ENCODE measurements at places on chromosomes 1 and 21.
A peak's percentile ranks its signal among the peaks of the same experiment; 100 is the strongest.

GRCh38 chr1:211829343-211830054, 1.1 kb downstream of the LPGAT1 start:
- DNase-seq, result no peak

- no peak for DNase-seq
These were observed 6.0 kb downstream of the TENT5B start for GRCh38 chr1:27006683-27007082.

GRCh38 chr1:40951943-40952743, 27.4 kb upstream of the CTPS1 start:
- DNase-seq, result no peak

- DNase-seq, result no peak
These were observed 72.6 kb downstream of the TENT5C start for GRCh38 chr1:117678246-117678977.

DNA sequence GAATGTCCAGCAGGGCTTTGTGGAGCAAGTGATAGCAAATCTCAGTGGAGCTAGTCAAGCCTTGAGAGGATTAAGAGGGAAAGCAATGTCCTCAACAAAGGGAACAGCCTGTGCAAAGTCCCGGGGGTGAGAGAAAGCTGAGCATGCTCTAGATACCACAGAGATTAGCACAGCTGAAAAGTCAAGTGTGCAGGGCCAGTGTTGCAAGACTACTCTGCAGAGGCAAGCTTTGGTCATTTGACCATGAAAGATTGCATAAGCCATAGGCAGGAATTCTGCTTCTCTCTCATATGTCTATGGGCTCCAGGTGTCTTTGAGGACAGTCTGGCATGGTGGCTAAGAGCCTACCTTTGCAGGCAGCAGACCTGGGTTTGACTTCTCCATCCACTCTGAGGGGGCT, 181.0 kb upstream of the JUN start:
- DNase-seq, result no peak

GRCh38 chr1:6287431-6287886, 26.6 kb upstream of the GPR153 start:
- no peak for DNase-seq

- no peak for DNase-seq
These were observed 120.8 kb downstream of the GREM2 start for GRCh38 chr1:240491156-240491555.

GRCh38 chr21:39006571-39007311, 176.5 kb downstream of the PSMG1 start:
- peak; percentile 69 for DNase-seq

- DNase-seq, result no peak
These were observed 9.6 kb downstream of the SMAP2 start for GRCh38 chr1:40383095-40383487.

DNA sequence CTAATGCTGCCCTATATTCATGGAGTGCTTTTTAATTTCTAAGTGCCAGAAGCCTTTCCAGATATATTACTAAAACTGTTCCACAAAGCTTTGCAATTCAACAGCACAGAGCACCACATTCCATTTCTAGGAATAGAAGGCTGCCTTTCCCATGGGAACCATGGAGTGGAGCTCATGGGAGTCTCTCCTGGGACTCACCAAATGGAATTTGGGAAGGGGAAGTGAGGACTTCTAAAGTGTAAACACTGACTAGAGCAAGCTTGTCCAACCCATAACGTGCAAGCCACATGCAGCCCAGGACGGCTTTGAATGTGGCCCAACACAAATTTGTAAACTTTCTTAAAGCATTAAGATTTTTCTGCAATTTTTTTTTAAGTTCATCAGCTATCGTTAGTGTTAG, 190.4 kb upstream of the TNR start:
- no peak for DNase-seq

DNA sequence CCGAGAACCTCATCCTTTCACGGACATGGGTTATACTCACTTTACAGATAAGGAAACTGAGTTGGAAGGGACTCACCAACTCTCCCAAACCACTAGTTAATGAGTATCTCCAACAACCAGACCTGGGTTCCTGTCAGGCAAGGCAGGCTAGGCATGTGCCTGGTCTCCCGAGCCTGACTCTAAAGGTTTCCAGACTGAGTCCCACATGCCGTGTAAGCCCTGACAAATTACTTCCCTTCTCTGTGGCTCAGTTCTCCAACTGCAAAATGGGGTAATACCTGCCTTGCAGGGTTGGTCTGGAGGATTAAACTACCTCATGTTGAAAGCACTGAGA, 34.3 kb downstream of the SSBP3 start:
- no peak for DNase-seq

DNA sequence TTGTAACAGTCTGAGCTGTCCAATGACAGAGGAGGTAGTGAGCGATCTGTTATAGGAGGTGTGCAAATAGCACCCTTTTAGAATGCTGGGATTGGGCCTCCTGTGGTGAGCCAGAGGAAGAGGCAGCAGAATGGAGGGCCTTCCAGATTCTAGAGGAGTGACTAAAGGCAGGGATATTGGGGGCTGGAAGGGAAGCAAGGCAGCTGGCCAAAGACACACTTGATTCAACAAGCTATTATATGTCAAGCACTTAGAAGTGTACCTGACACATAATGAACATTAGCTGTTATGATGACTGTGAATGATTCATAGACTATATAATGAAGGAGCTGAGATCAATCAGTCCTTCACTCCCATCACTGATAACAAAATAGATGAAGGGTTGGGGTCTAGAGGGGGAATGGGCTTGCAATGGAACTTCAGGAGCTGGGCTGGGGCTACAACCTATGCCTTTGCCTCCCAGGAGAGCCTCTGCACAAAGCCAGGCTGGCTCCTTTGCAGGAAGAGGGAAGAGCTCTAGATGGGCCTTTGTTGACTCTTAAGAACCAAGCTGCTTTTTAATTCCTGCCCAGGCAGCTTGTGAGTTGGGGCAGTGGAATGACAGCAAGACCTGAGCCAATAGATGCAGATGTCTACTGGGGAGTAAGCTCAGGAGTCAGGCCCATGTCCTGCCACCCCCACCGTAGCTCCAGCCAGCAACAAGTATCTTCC, 2.3 kb upstream of the MKNK1 start:
- no peak for DNase-seq

DNA sequence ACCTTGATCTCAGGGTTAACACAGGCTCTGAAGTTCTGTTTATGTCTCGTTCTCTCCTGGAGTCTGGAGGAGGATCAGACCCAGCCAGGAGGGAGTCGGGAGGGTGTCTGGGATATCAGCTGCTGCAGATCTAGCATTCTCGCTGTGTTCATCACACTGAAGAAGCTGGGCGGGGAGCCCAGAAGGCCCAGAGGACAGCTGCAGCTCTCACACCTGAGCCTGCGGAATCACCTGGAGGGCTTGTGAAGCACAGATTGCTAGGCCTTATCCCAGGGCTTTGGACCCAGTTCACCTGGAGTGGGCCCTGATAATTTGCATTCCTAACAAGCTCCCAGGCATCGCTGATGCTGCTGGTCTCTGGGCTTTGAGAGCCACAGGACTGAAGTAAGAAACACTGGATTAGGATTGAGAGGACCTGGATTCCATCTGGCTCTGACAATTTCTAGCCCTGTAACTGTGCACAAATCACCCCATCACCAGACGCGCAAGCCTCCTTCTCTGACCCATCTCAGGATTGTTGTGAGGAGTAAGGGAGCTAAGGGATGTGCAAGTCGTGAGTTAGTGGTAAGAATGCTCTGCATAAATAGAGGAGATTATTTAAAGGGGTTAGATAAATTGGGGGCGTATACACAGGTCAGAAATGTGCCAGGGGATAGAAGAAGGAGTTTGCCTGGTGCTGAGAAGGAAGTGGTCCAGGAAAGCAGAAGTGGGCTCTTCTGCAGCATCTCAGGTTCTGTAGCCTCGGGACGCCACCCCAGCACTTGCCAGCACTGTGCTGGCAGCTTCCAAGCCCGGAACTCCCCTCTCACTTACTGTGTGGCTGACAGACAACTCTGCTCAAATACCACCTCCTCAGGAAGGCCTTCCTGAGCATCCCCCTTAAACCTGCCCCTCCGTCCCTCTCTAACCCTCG, 19.1 kb downstream of the ABCA4 start:
- no peak for DNase-seq

DNA sequence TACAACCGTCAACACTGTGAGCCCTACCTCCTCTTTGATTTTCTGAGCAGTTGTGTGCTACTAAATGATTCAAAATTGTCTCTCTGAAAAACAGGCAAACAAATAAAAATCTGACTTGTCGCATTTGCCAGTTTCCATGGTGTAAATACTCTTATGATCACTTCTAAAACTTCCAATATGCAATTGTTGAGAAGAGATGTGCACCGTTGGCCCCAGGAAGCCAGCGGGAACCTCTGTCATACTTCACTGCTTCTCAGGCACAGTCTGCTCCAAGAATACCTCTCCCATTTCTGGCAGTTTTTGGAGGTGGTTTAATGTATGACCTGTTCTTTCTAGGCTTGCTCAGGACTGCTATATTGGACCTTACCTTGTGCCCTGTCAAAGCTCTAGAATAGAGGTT, 196.0 kb upstream of the NCAM2 start:
- DNase-seq, result no peak

GRCh38 chr1:230948301-230948700, 30.4 kb downstream of the TTC13 start:
- DNase-seq, result no peak

- no peak for DNase-seq
These were observed 786 bp downstream of the RPL5 start for GRCh38 chr1:92832537-92833114.

DNA sequence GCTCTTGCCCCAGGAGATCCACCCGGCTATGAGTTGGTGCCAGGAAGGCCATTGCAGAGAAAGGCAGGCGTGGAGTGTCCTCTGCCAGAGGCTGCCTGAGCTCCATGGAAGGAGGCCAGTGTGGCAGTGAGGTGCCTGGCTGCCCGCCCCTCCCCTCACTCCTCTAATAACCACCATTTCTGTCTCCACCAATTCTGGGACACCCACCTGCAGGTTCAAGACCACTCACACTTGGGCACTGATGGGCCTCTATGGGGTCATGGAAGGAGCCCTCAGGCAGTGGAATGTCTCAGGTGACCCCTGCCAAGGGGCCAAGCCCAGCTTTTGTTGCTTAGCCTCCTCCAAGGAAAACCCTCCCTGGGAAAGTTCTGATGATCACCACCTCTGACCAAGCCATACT, 731.6 kb downstream of the MATN1 start:
- DNase-seq, result no peak

DNA sequence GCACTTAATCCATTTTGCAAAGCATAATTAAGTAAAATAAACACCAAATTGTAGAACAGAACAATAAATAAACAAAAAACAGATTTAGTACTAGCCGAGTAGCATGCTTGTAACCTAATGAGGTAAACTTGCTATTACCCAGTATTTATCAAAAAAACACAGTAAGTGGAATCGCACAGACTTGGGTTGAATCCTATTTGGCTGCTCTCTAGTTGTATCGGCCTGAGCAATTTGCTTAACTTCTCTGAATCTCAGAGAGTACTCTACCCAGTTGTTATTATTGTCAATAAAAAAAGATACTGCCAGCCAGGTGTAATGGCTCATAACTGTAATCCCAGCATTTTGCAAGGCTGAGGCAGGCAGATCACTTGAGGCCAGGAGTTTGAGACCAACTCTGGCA, 664.3 kb downstream of the ADGRL2 start:
- DNase-seq, result no peak

DNA sequence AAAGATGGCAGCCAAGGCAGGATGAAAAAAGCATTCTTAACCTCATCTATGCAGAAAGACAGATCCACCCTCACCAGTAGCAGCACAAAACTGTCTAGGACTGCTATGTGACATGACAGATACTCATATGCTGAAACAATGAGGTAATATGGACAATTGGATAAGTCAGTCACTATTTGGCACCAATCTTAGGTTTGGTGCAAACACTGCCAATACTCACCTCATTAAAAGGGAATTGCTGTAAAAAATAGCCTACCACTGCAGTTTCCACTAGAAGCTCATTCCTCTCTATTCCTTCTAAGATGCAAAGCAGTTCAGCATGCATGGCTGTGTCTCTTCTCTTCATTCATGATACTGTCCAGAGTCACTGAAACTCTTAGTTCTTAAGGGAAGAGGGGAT, 91.7 kb downstream of the TBX15 start:
- DNase-seq, result no peak

DNA sequence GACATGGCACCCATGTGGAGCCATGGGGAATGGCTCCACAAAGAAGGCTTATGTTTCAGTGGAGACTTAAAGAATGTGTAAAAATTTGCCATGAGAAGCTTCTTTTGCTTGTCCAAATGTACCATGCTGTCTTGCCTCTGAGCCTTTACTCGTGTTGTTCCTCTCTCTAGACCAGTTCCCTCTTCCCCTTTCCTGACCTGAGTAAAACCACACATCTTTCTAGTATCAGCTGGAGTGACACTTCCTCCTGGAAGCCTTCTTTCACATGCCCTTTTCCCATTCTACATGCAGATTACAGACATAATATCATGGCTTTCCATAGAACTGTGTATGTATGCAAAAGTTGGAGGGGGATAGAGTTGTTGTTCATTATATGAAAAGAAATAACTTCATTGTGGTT, 13.6 kb upstream of the GPX7 start:
- DNase-seq, result no peak

- no peak for DNase-seq
These were observed 59.9 kb downstream of the ZBTB17 start for GRCh38 chr1:15915991-15916390.
